ENCODE measurements at places on chromosomes 5 and 9.

GRCh38 chr9:38332625-38333024 lies 59.9 kb upstream of the ALDH1B1 start:
- no peak for DNase-seq

DNA sequence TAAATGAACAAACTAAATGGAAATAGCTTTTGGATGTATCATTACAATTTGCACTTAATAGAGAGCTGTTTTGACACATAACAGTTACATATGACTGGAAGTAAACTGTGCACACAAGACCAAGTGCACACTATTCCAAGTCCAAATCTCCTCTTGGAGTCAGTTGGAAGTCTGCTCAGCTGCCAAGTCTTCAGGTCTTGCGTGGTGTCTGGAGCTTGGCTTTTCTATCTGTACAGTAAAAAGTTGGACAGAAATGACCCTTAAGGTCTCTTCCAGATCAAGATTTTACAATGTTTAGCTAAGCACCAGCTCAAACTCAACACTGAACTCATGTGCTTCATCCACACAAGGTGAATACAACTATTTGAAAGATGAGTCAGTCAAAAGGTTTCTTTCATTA lies 456.9 kb downstream of the RASEF start:
- DNase-seq, result no peak

GRCh38 chr5:78648359-78649210 lies at the start of gene LHFPL2:
LHFPL2 (minus strand) TSS chr5:78648772; CDS start chr5:78510213, 138,559 bp downstream.
- peak; percentile 59 for DNase-seq

GRCh38 chr5:80569086-80569960 lies 757 bp downstream of the ANKRD34B start:
- DNase-seq, result peak; percentile 18

DNA sequence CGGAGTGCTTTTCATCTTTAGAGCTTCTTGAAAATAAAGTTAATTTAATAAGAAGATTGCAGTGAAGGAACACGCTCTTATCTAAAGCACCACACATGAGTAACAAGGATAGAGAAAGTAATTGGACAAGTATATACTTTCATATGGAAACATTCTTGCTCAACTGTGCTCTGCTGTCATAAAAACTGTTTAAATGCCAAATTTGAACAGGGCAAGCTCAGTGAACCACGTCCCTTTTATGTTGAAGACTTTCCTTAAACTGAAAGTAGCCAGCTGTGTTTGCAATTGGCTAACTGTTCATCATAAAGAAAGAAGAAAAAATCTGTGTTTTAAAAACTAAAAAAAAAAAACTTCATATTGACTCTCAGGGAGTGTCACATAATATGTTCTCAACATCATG lies 1610.7 kb upstream of the C9orf72 start:
- no peak for DNase-seq

DNA sequence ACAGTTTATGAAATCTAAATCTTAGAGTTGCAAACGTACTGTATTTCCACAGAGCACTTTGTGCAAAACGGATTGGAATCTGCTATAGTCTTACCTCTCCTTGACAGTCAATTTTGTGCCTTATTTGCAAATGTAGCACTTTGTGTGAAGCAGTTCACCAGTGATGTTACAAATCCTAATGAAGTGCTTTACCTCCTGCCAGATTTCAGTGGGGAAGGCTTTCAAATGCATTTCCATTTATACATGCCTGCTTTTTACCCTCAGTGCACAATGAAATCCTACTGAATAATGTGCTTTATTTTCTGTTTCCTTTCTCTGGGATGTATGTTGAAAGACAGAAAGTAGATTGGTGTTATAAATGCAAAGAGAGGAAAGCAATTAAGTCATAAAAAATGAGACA lies 2141.6 kb upstream of the C9orf72 start:
- DNase-seq, result no peak

DNA sequence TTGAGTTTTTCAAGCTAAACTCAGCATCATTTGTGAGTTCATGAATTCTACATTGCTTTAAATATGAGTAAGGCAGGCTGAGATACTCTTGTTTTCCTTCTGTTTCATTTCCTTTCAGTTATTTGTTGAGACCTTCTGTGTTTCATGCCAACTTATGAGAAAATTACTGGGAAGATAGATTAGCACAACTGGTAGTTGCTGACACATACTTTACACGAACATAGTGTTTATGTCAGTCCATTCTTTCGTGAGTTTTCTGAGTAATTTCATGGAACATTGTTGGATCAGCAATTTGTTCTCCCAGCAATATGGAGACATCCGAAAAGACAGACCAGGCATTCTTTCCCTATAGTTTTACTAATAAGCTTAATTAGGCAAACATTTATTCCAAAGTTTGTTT lies 102.0 kb upstream of the SMC5 start:
- no peak for DNase-seq

GRCh38 chr9:109297899-109298298 lies 23.0 kb downstream of the EPB41L4B start:
- no peak for DNase-seq

All from COR-L47 (cell line).